ENCODE measurements at places on chromosomes 4 and X.

DNA sequence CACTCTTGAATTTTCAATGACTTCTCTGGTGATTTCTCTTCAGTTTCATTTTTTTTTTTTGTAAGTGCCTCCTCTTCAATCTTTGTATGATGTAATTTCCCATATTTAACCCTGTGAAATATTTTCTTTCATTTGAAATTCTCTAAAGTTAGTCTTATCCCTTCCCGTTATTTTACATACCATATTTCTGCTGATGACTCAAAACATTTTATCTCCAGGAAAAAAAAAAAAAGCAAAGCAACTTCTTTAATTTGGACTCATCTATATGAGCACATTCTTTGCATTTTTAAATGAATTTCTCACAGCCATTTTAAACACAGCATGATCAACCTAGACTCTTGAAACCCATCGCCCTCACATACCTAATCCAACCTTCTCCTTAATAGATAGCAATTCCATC, 1831.4 kb downstream of the ARAP2 start:
- no peak for DNase-seq

- DNase-seq = no peak
Measured at GRCh38 chr4:84680956-84681355, 98.0 kb downstream of the CDS1 start.

- no peak for DNase-seq
Measured at GRCh38 chr4:186813377-186814068, 89.9 kb upstream of the FAT1 start.

DNA sequence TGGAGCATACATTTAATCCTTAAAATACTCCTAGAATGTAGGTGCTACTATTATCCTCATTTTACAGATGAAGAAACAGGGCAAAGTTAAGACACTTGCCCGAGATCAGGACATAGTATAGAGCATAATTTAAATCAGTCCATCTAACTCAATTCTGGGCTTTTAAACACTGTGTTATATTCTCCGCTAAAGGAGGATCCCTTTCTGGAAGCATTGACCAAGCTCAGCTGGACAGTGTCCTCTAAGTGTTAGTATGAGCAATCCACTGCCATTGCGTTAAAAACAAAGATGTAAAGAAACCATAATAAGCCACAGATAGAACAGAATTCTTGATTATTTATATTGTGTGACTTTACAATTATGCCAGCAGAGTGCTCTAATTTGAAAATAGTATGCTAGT, 207.0 kb downstream of the ARHGAP24 start:
- no peak for DNase-seq

GRCh38 chr4:17336069-17336468, 175.8 kb downstream of the QDPR start:
- DNase-seq = no peak

DNA sequence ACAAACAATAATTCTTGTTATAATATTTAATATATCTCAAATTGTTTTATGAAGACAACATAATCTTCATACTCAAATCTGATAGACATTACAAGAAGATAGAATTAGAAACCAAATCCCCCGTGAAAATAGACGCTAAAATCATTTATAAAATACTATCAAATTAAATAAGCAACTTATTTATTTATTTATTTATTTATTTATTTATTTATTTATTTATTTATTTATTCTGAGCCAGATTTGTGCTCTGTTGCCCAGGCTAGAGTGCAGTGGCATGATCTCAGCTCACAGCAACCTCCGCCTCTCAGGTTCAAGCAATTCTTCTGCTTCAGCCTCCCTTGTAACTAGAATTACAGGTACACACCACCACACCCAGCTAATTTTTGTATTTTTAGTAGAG, 294.9 kb upstream of the MAGEC2 start:
- DNase-seq = no peak

GRCh38 chr4:69843301-69843700, 16.6 kb downstream of the SULT1E1 start:
- no peak for DNase-seq

DNA sequence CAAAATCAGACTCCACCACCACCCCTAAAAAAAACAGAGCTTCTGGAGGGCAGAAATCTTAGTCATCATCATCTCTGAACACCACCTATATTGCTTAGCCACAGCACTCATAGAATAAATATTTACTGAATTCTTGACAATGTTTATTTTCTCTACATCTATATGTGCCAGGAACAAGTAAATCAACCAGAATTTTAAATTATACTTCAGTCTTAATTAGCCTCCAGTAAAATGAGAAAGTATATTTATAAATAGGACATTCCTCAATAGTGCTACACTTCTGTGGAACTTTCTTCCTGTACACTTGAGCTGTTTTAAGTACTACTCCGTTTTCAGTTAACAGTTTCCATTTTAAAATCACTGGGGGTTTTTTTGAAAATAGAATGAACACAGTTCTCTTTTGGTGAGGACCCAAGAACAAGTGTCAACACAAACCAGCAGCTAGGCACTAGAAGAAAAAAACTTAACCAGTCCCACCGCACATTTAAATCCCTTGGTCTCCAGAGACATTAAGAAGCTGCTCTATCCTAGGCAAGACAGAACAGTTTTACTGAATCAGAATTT, 25.5 kb downstream of the SMIM14 start:
- DNase-seq = no peak

GRCh38 chr4:41281038-41281634, 24.4 kb downstream of the UCHL1 start:
- no peak for DNase-seq

DNA sequence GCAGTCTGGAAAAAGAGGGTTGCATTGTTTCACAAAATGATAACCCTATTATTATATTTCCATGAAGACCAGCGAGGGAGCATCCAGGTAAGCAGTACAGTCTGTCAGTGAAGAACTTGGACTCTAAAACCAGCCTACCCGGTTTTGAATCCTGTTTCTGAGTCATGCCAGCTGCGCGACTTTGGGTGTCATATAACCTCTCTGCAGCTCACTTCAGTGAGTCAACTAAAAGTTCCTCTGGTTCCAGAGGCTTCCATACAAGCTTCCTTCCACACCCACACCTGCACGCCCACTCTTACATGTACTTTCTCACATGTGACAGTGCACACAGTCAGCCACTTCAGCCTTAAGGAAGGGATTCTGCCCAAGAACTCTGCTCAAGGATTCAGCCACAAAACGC, 49.8 kb upstream of the PRPS2 start:
- DNase-seq = no peak

- no peak for DNase-seq
Measured at GRCh38 chr4:142339053-142339452, 507.0 kb downstream of the INPP4B start.

- DNase-seq = no peak
Measured at GRCh38 chr4:186003746-186004145, 65.2 kb upstream of the TLR3 start.

DNA sequence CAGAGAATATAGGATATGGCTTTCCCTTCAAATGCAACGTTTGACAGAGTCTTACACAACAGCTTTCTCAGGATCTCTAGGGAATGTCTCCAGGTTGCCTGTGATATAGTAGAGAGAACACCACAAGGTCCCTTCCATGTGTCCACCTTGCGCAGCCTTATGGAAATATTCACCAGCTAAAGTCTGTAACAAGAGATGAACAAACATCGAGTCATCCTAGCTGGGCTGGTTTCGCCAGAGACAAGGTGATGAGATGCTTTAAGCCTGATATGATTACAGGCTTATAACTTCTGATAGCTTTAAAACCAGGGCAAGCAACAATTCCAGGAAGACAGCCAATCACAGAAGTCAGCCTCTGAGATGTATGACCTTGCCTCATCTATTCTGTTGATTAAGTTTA, 83.8 kb downstream of the SEL1L3 start:
- no peak for DNase-seq

GRCh38 chr4:64407000-64407399, 2.2 kb downstream of the TECRL start:
- no peak for DNase-seq

DNA sequence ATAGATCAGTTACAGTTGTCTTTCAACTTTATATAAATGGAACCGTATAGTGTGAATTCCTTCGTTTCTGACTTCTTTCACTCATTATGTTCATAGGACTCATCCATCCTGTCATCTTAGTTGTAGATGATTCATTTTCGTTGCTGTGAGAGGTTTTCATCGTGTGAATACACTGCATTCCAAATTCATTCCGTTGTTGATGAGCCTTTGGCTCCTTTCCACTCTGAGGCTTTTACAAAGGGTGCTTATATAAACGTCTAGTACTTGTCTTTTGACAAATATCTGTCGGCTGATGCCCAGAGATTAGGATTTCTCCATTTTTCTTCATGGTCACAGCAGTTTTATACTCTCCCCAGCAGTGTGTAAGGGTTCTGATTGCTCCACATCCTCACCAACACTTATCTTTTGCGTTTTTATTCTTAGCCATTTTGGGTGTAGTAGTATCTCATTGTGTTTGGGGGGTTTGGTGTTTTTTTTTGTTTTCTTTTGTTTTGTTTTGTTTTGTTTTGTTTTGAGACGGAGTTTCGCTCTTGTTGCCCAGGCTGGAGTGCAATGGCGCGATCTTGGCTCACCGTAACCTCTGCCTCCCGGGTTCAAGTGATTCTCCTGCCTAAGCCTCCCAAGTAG, 48.6 kb downstream of the LRP2BP start:
- DNase-seq = no peak

- DNase-seq = no peak
Measured at GRCh38 chr4:40323866-40324265, 11.3 kb upstream of the CHRNA9 start.

GRCh38 chrX:78075787-78076389, 28.2 kb upstream of the PGK1 start:
- no peak for DNase-seq

DNA sequence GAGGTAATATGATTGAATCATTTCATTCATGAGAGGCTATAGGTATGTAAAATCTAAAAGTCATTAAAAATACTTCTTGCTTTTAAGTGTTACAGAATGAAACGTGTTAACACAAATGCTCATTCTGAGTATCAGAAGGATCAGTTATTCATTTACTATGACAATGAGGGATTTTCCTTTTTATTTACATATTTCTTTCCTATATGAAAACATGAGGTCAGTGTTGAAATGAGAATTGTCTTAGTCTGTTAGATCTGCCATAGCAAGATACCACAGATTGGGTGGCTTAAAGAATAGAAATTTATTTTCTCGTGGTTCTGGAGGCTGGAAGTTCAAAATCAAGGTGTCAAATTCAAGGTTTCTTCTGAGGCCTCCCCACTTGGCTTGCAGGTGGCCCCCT, 181.2 kb downstream of the ARHGAP10 start:
- DNase-seq = no peak

DNA sequence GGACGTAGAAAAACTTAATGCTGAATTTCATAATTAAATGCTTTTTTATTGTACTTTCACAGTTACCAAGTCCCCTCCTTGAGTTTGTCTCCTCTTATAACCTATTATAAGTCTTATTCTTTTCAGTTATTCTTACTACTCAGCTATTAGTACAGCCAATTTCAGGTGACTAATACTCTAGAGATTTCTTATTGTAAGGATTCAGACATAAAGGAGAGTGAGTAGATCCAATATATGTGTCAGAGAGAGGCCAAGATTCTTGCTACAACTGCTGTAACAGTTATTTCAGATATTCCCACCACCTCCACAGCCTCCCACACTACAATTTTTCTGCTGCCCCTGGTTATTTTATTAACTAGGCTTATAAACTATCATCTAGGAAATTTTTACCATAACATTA, 274.5 kb downstream of the GPAT3 start:
- no peak for DNase-seq

GRCh38 chr4:141155586-141155985, 22.3 kb upstream of the RNF150 start:
- DNase-seq = no peak

GRCh38 chr4:119191505-119191904, 21.0 kb upstream of the USP53 start:
- no peak for DNase-seq

GRCh38 chrX:22629105-22629725, 356.5 kb downstream of the CBLL2 start:
- no peak for DNase-seq

DNA sequence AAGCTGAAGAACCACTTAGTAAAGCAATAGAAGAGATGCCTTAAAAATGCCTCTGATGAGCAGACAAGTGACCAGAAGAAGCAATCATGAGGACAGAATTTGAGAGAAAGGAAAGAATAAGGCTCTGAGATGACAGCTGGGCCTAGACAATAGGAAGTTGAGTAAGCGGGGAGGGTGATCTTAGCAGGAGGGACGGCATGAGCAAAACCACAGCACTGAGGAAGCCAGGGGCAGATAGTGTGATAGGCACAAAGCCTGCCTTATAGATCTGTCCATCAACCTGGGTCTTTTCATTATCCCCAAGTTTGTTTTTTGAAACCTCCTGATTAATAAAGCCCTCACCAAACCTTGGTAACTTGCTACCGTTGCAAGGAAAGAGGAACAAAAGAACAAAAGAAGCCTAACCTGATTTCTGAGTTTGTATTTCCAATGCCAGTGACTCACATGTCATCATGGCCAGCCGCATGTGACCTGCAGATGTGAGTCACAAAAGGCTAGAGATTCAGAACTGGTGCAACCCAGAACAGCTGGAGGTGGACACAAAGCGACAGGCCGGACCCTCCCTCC, 55.7 kb upstream of the PPARGC1A start:
- no peak for DNase-seq

DNA sequence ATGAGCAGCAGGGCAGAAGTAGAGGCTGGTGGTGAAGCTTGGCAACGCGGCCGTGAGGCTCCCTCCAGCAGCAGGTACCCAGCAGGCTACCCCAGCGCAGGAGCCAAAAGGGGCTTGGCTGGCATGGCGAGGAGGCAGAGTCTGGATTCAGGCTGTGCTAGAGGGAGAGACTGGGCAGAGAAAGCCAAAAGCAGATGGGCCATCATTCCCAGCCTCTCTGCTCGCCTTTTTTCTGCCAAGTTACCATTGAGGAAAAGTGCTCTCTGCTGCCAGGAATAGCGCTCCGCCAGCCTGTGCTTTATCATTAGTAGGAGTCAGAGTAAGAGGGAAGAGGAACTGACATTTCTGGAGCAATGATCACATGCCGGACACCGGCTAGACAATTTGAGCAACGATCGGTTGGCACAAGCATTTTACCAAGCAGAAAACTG, 28.7 kb upstream of the MAP3K15 start:
- peak; percentile 7 for DNase-seq

- no peak for DNase-seq
Measured at GRCh38 chr4:40649321-40649720, 19.7 kb upstream of the RBM47 start.

GRCh38 chr4:111268769-111269414, 646.0 kb upstream of the PITX2 start:
- DNase-seq = no peak

- no peak for DNase-seq
Measured at GRCh38 chr4:121898150-121898549, 27.9 kb upstream of the BBS7 start.

DNA sequence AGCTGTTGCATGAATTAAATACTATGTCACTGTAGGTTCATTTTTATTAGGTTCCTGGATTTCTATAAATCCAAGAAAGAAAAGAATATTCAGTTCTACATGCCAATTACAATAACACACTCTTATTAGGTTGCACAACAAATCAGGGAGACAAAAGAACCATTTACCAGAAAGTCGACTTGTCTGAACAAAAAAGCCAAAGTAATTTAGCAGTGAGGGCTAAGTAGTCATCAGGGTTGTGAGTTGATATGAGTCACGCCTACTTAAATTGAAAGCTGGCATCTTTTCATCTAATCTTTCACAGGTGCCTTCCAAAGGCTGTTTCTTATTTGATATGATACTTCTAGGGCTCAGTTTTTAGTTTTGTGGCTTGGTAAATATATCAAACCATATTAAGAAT, 25.4 kb upstream of the GNRHR start:
- no peak for DNase-seq

- no peak for DNase-seq
Measured at GRCh38 chr4:102076622-102077021, 268.7 kb downstream of the SLC39A8 start.
